NB4 (cell line): ENCODE measurements at places on chromosomes 13 and 19.

GRCh38 chr13:88840085-88840484 is 1168.9 kb downstream of the SLITRK5 start:
- DNase-seq = no peak

DNA sequence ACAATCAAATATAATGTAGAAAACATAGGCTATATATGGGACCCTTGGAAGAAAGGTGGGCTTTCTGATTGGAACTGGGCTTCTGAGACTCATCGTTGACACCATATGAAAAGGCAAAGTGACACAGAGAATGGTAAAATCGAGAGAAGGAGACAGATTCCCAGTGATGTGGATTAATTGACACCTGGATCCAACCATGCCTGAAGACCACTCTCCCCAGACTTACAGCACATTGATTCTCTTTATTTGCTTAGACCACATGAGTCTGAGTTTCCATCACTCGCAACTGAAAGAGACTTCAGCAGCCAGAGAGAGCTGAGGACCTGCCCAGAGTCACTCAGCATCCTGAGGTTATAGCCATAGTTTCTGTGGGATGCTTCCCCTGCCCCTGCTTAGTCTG is 6.0 kb downstream of the CYP4F11 start:
- no peak for DNase-seq

GRCh38 chr13:29621051-29621800 is 25.7 kb upstream of the SLC7A1 start:
- DNase-seq = peak; percentile 13

DNA sequence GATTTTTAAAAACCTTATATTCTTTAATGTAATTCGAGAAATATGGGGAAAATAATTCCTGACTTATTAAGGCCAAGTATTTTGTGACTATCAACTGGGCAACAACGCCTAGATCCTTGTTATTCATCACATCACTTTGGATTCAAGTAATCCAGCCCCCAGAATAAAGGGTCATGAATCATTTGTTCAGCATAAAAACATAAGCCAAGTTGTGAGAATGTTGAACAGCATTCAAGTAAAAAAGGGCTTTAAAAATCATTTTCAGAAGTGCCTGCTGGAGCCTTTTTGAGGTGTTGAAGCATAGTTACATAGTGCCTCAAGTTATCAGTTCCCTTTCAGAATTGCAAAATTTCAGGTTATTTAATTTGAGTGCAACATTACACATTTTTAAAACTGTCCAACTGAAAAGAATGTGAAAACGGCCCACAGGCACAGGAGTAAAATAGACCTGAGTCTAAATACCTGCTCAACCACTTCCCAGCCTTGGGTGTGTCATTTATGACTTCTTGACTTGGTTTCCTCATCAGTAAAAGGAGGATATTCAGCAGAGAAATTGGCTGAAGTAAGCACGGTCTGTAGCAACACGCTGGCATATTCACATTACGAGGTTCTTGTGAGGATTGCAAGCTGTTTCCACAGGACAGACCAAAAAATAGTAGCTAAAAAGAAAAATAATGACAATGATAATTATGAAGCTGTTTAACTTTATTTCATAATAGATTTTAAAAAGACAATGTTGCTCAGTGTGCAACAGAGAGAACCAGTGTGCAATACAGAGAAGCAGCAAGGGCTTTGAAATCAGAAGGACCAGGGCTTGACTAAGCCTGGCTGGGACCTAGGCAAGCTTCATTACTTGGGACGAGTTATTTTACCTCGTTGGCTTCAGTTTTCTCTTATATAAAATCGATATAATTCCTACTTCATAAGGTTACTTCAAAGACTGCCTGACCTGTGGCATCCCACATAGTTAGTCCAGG is 56.6 kb downstream of the MBNL2 start:
- no peak for DNase-seq

- no peak for DNase-seq
These were observed 1.6 kb upstream of the KRTDAP start for GRCh38 chr19:35491836-35492360.

DNA sequence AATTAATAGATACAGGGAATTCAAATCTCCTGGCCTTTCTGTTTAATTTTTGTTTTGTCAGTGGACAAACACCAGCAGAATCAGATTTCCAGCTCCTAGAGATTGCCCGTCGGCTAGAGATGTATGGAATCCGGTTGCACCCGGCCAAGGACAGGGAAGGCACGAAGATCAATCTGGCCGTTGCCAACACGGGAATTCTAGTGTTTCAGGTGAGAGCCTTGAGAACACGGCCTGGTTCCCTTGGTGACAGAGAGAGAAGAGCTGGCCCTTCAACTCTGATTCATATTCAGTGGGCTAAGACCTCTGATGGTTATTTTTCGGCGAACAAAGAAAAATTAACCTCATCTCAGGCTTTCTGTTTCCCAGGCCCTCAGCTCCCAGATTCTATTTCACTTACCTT is 191.3 kb downstream of the STK24 start:
- DNase-seq = no peak

DNA sequence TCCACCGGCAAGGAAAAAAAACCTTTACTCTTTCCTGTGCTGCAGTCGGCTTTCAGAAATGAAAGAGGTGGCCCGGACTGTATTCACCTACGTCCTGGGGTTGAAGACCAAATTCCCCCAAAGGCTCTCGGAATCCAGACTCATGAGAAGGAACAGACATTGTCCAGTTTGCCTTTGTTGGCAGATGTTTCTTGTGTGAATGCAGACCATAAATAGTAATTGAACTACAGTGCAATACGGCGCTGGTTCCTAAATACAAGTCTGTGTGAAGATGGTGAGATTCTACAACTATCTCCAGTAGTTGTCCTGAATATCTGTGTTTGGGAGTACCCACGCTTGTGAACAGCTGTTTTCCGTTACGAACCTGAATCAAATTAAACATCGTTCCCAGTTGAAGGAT is 11.2 kb upstream of the PTOV1 start:
- DNase-seq = no peak

DNA sequence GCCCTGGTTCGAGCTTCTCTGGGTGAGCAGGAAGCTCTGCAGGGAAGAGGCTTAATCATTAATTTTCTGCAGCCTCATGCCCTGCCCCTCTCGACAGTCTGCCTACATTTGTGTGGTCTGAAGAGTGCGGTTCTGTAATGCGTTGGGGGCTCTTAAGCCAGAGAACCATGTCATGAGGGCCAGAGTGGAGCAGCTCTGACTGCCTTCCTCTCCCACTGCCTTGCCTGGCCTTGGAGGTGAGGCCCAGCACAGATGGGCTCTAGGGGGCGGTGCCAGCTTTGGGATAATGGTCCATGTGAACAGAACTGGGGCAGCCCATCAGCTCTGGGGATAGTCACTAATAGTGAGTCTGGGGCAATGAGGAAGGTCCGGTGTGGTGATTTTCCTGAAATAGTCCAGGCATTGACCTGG is 5.7 kb downstream of the FGF9 start:
- DNase-seq = peak; percentile 39

- DNase-seq = peak; percentile 71
These were observed 465.1 kb upstream of the PCDH20 start for GRCh38 chr13:61880578-61881283.

DNA sequence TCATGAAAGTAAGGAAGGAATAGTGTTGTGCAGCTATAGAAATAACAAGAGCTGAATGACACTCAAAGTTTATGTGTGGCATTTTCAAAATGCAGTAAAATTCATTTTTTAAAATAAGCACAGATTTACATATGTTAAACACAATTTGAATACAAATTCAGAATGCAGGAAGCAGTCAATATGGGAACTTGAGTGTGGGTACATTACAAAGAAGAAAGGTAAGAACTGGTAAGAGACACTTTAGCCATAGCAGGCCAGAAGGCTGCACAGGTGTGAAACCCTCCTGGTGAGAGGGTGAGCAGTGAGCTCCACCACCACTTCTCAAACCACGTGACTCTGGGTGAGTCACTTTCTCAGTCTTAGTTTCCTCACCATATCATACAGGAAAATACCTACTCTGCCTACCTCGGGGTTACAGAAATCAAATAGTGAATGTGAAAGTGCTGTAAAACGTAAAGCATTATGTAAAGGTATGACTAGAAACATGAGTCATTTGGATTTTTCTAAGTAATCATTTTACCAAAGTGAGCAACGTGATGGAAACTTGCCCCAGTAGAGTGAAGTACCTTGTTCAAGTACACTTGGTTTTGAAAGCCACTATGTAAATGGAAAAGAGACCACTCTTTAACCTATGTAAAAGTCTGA is 40.5 kb downstream of the USP12 start:
- DNase-seq = peak; percentile 31

DNA sequence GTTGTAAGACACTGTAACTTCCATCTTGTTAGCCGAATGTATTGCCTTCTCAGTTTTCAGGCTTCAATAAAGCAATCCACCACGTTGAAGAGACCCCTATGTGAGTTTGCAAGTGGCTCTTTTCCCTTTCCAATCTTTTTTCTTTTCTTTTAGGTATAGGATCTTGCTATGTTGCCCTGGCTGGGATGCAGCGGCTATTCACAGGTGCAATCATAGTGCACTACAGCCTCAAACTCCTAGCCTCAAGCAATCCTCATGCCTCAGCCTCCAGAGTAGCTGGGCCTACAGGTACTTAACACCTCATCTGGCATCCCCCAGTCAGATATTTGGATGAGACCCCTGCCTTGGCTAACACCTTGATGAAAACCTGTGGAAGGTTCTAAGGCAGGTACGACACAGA is 33.5 kb upstream of the FEM1A start:
- DNase-seq = no peak

DNA sequence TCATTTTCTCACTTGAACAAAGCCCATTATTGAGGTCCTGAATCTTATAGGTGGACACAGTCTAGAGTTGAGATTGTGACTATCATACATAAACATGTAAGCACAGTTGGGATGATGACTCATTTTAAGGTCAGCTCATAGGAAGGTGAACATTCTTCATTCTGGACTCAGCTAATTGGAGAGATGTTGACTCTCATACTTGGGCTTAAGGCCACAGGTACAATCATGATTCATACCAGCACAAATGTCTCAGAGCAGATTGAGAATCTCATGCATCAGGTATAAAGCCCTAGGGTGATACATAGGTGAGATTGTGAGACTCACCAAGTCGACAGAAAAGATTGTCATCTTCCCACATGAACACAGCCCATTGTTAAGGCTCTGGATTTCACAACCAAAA is 62.3 kb upstream of the ZNF724 start:
- DNase-seq = no peak

DNA sequence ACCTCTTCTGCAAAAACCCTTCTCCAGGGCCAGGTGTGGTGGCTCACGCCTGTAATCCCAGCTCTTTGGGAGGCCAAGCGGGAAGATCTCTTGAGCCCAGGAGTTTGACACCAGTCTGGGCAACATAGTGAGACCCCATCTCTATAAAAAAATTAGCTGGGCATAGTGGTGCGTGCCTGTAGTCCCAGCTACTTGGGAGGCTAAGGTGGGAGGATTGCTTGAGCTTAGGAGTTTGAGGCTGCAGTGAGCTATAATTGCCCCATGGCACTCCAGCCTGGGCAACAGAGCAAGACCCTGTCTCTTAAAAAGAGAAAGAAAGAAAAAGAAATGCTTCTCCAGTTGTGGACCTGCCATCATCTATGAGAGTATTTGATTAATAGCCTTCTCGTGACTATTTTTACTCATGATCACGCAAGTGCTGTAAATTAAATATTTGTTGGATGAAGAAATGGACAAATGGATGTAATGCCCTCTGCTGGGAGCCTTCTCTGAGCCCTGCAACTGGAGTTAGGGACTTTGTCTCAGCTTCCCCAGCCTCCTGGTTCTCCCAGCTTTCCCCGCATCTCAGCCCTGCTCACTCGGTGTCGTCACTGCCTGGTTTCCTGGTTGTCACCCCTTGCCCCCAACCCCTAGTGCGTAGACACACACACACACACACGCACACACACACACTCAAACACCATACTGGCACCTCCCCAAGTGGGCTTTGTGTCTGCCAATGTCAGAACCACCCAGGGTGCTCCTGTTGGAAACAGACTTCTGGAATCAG is 12.2 kb downstream of the WIZ start:
- no peak for DNase-seq

DNA sequence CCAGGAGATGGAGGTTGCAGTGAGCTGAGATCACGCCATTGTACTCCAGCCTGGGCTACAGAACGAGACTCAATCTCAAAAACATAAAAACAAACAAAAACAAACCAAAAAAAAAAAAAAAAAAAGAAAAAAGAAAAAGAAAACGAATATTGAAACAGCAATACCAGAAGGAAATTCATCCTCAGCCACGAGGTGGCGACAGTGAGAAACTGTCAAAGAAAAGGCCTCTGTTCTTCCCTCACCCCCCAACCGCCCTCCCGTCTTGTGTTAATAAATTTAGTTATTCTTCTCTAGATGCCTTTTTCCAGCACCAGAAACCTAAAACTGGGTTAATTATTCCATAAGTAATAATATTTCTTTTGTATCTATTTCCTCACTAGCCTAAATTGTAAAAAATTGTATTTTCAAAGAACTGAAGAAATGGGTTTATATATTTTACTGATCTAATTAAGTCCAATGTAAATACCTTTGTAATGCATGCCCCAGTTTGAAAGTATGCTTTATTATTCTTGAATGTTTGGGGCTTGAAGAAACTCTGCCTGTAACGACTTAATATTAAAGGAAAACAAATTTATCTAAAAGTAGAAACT is 38.6 kb downstream of the LIG4 start:
- DNase-seq = peak; percentile 48

DNA sequence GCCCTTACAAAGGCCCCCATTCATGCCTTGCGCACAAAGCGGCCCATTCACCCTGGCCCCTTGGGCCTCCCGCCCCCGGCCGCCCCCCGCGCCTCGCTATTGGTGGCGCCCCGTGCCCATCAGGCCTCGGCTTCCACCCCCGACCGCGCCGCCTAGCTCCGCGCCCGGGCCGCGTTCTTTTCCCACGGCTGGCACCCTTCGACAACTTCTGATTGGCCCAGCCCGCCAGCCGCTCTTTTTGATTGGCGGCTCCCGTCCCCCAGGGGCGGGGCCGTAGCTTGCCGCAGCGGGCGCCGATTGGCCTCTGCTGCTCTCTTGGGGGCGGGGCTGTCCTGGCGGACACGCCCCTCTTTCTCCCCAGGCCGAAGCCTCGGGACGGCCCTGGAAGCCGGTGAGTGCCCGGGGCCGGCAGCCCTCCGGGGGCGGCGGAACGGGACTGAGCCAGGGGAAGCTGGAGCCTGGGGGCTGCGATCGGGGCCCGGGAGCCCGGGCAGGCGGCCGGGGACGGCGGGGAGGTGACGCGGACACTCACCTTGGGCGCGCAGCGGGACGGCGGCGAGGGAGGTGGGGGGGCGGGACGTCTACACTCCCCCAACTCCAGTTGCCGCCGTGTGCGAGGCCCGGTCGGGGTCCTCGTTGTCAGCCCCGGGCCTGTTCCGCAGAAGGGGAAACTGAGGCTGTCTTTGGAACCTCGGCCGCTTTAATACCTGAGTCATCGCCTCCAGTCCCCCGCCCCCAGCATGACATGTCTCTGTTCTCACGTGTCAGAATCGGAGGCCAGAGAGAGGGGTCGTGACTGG is at the start of gene MYH14:
MYH14 (plus strand) TSS at position 342 of the 800 bp plus-strand sequence. CDS start 6,744 bp downstream, outside the sequence.
- no peak for DNase-seq
